ENCODE measurements at places on chromosomes 2 and 18.

- DNase-seq: no peak
These were observed 825.7 kb downstream of the SUCLG1 start for GRCh38 chr2:83633423-83633822.

GRCh38 chr2:240060977-240061591 is 7.8 kb upstream of the OR6B3 start:
- DNase-seq: no peak

DNA sequence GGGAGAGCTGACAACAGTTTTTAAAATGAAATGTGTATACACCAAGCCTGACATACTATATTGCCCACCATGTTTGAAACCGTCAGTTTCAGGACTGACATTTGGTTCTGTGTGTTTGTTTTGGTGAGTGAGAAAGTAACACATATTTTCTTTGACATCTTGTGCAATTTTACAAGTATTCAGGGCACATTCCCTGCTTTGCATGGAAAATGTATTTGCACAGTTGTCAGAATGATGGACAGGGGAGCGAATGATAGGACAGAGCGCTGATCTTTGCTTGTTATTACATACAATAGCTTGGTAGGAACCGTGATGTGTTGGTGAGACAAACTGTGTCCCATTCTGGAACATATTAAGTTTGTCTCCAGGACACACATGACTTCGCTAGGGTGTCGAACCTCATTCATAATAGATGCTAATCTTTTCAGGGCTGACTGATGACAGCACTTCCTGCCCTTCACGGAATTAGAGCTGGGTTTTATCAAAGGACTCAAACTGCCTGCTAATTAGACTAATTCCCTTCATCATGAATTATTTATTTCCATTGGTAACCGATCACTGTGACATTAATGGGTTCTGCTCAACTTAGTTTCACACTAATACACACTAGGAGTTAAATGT is 158.5 kb downstream of the CDCA7 start:
- DNase-seq: no peak

GRCh38 chr18:29512761-29513160 is 1335.8 kb upstream of the CDH2 start:
- DNase-seq: no peak

GRCh38 chr2:219022616-219023015 is 18.7 kb downstream of the CFAP65 start:
- no peak for DNase-seq

GRCh38 chr2:148952621-148953020 is 77.6 kb downstream of the KIF5C start:
- no peak for DNase-seq

- no peak for DNase-seq
These were observed 8.2 kb downstream of the CYP26B1 start for GRCh38 chr2:72139471-72139873.

GRCh38 chr2:210086930-210087329 is 84.3 kb downstream of the KANSL1L start:
- no peak for DNase-seq

DNA sequence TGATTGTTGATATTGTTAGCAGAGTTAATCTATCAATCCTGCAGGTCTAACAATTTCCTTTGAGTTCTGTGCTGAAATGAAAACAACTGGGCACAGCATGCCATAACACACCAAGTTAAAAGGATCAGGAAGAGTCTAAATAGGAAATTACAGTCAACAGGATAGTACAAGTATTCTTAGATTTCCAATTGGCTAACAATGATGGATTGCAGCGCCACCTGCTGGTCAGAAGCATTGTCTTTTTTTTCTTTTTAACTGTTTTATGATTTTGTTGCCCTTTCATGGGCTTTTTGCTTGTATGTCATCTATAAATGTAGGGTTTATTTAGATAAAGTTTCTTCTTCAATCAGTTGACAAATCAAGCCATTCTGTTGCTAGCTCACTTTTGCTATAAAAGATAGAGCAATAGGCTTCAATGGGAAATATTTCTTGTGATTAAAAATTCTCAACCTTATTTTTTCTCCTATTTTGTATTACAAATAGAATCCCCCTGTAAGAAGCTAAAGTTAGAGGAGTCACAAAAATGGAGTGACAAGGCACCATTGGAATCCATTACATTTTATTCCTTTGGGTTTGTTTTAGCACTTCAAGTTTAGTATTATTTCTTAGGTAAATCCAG is 40.8 kb upstream of the RPRM start:
- no peak for DNase-seq
